ENCODE measurements at places on chromosomes 7 and 10.

DNA sequence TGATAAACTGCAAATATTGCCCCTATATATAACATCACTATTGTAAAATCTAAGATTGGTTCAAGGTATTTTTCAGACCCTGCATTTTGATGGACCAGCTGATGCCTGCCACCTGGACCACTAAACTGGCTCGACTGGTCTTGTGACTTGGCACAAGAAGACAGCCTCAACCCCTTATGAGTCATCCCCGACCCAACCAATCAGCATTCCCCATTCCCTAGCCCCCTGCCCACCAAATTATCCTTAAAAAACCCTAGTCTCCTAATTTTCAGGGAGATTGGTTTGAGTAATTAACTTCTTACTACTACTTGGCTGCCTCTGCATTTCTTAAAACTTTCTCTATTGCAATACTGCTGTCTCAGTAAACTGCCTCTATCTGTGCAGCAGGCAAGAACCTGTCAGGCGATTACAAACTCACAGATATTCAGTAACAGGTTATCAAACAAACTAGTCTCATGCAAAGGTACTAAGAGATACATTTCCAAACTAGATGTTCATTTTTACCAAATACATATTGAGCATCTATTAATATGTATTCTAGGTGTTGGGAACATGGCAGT is 5.5 kb downstream of the CCDC186 start:
- DNase-seq: no peak

- DNase-seq: peak; percentile 23
These were observed 85.0 kb downstream of the PODXL start for GRCh38 chr7:131471250-131472004.

GRCh38 chr7:124672011-124672410 is 93.6 kb downstream of the GPR37 start:
- no peak for DNase-seq

- no peak for DNase-seq
These were observed 281.5 kb upstream of the LYZL1 start for GRCh38 chr10:29007370-29007747.

- DNase-seq: no peak
These were observed 108.5 kb downstream of the PTPRN2 start for GRCh38 chr7:158479021-158479663.

DNA sequence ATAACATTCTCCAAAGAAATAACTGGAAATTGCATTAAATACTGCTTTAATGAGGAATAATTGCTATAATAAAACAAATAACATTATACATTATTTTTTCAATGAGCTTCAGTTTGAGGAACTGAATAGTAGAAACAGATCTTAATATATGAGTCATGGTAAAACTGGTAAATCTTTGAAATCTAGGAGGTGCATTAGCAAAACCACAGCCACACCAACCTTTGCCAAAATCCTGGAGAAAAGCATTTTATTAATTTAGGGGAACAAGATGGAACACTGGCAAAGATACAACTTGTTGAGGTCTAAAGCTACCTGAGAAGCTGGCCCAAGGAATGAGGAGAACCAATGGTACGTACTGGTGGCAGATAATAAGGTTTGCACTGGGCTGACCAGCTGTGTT is 5.4 kb upstream of the ASL start:
- DNase-seq: no peak
